ENCODE measurements at places on chromosomes 1 and 21.

GRCh38 chr1:40985161-40985560, 5.7 kb downstream of the CTPS1 start:
- DNase-seq: no peak

GRCh38 chr21:45541221-45542039, 810 bp downstream of the SLC19A1 start:
- no peak for DNase-seq

- DNase-seq: no peak
These were observed 1.8 kb downstream of the NIBAN1 start for GRCh38 chr1:184972315-184973055.

DNA sequence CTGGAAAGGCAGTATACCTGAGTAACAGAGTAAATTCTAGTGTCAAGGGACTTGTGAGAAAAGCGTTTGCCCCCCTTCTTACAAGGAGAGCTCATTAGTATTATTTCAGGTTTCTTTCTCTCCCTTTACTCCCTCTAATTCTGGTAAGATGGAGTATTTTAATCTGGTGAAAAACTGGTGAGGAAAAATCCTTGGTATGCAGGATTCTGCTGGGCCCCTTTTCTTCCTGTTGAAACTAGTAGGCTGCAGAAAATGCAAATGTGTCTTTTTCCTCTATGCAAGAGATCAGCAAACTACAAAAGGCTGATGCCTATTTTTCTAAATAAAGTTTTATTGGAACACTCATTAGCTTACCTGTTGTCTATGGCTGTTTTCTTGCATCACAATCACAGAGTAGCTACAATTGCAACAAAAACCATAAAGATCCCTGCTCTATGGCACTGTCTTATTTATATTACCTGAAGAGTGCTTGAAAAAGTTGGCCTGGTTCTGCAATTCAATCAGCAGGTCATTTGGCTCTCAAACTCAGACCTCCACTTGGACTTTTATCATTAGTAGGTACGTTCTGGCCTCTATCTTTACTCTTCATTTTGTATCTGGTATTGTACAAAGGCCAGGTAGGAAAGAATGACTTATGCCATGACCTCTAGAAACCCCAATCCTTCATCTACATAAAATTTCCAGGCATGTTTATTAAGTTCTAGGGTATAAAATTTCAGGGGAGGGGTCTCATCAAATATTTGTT, 109.6 kb downstream of the AKT3 start:
- no peak for DNase-seq

- DNase-seq: peak; percentile 76
These were observed at the start of gene MRPL39 for GRCh38 chr21:25607151-25608043. Gene MRPL39, minus strand, starts transcription at chr21:25607481. Its CDS starts 6 bp downstream, at chr21:25607475.

All from GM12864 (cell line).